NCI-H2029 (cell line): ENCODE measurements at places on chromosomes 13 and 19.

- DNase-seq: peak; percentile 59
Observed at GRCh38 chr13:28204043-28204442, 65.7 kb downstream of the PAN3 start.

DNA sequence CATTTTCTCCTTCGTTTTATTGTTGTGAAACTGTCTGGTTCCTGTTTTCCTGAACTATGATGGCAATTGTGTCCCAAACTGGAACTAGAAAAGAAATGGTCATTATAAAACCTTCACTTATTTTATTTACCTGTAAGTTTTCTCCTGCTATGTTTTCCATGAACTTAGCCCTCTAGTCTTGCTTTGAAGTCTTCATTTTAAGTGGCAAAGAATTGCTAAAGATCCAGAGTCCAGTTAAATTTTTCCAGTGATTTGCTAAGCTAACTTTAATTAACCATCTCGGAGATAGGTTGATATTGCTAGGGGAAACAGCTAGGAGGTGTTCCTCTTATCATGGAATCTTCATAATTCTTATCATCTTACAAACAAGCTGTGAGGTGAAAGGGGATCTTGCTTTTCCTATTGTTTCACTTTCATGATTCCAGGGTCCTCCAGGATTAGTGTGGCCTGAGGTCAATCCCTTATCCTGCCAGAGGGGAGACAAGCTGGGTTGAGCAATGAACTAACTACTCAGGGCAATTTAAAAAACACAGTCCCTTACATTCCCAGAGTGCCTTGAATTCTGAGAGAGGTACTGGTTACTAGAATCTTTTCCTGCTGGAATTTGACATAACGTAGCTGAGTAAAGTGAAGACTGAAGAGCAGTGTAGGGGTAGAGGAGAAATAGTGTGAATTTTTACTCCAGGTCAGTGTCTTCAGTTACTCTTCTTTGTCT, 112.5 kb downstream of the ESD start:
- DNase-seq: no peak

- no peak for DNase-seq
Observed at GRCh38 chr13:48010698-48011097, 9.6 kb upstream of the SUCLA2 start.

- DNase-seq: no peak
Observed at GRCh38 chr13:103100830-103101229, 34.6 kb upstream of the SLC10A2 start.

DNA sequence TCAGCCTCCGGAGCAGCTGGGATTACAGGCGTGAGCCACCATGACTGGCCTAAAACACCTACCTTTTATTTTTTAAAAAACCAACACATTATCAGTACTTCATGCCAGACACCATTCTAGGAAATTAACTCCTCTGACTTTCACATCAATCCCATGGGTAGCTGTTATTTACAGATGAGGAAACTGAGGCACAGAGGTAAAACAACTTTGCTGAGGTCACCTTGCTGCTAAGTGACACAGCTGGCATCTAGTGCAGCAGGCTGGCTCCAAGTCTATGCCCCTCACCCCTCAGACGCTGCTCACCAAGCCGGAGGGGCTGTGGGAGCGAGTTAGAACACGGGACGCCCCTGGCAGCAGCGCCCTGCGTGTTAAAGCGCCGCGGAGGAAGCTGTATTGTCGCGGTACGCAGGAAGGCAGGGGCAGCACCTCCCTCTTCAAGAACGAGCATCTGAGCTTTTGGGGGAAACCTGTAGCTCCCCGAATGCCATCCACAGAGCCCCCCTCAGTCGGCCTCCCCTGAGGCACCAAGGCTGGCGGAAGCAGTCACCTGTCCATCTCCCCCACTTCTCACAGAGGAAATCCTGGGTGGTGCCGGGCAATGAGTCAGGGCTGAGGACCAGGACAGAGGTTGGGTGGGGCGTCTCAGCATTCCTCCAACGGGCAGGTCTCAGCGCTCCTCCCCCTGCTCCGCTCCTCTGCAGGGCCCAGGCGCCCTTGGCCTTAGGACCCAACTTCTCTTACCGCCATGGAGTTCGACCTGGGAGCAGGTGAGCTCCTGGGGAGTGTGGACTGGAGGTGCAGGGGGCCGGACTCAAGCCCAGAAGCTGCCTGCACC, at the start of gene C19orf33:
C19orf33 (plus strand) TSS at position 735 of the 835 bp plus-strand sequence; CDS start at position 746, 11 bp downstream.
- DNase-seq: no peak

- peak; percentile 97 for DNase-seq
Observed at GRCh38 chr19:50376166-50377050, at the start of gene NR1H2. Gene NR1H2, plus strand, starts transcription at chr19:50376457. Its CDS starts 1,149 bp downstream, at chr19:50377606.

- no peak for DNase-seq
Observed at GRCh38 chr13:97067017-97067895, 73.0 kb upstream of the OXGR1 start.
